ENCODE measurements at places on chromosomes 12 and 14.

- DNase-seq = no peak
Measured at GRCh38 chr14:24286996-24287395, 12.6 kb downstream of the DHRS1 start.

DNA sequence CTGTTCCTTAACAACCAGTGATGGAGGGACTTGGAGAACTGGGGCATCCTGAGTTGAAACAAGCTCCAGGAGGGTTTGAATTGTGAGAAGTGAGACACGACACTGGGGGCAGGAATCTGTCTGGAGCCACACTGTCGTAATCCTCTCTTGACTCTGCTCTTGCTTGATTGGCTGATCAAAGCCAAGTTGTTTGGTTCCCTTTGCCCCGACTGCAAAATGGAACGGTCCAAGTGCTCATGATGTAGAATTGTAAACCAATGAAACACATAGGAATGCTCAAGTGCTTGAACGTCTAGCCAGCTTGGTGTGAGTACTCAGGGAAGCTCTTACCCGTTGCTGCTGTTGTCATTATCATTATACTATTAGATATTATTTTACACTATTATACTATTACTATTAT lies 98.1 kb downstream of the TMEM132C start:
- no peak for DNase-seq

DNA sequence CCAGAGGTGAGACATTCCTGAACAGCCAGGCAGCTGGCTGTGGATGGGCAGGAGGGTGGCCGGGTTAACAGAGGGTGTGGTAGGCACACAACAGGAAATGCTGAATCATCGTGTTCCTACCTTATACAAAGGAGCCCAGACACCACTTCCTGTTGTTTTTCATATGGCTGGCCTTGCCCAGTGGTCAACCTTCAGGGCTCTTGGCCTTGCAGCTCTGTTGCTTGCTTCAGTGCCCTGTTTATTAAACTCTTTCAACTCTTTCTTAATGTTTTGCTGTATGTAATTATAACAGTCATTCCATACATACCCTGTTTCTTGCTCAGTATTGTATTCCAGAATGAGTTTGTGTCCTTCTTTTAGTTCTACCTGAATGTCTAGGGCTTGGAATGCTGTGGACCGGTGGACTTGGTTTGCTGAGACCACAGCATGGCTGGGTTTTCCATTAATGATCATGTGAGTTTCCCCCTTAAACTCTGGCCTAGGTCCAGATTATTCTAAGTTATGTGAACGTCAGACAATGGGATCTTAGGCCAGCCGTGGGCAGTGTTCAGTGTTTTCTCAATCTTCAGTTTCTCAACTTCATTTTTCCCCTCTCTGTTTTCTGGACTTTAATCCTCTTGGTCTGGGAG lies 11.9 kb downstream of the CFAP54 start:
- no peak for DNase-seq

- no peak for DNase-seq
Measured at GRCh38 chr14:34347683-34348082, 114.4 kb downstream of the SPTSSA start.

DNA sequence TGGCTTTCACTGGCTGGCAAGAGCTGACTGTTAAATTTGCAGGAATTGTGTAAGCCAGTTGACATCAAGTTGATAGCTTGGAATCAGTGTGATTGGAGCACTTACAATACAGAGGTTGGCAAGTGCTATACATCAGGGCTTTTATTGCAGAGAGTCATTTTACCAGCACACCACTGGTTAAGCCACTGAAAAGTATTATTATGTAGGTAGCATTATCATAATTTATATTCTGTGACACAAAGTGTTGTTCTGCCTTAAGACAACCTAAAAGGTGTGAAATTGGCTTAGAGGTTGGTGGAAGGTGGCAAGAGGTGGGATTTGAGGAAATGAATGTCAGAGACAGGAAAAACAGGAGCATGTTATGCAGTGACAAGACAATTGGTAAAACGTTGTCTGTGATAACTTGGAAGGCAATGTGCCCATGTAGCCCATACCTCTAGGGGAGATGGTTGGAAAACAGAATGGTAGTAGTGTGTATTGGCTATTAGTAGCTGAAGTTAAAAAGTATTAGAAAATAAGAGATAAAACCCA lies 172.9 kb upstream of the PRICKLE1 start:
- DNase-seq = no peak

- no peak for DNase-seq
Measured at GRCh38 chr12:27003421-27004381, 10.5 kb downstream of the TM7SF3 start.

DNA sequence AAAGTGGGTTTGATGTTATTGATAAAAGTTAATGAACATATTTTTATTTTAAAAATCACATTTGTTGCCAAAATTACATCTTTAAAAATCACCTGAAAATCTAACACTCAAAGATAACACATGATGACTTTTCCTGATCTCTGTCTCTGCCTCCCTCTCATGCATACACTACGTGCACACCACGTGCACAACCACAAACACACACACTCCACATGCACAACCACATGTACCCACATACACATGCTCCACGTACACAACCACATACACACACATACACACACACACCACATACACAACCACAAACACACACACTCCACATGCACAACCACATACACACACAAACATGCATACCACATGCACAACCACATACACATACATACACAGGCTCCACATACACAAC lies 61.8 kb upstream of the TMEM132C start:
- no peak for DNase-seq

DNA sequence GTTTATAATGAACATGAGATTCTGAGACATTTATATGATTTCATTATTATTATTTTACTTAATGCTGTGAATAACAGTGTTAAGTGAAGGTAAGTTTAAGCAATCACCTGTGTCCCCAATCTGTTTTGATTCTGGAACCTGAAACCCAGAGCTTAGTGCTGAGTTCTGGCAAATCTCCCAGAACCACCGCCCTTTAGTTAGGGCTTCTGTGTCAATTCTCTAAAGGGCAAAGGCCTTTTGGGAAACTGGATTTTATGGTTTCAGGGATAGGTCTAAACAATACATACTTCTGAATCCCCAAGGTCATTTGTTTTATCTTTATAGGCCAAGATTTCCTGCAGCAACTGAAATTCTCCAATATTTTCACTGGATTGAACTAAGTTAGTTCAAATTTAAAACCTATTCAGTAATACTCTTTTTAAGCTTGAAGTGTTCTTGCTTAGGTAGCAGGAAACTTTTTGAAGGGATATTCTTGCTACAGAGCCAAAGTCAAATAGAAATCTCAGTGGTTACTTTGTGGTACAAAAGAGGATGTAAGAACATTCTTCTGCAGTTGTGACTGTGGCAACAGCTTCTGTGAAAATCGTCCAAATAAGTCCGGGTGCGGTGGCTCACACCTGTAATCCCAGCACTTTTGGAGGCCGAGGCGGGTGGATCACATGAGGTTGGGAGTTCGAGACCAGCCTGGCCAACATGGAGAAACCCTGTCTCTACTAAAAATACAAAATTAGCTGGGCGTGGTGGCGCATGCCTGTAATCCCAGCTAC lies 10.0 kb upstream of the PKP2 start:
- no peak for DNase-seq

GRCh38 chr12:123995023-123995748 lies 22.2 kb downstream of the ZNF664 start:
- no peak for DNase-seq

Data from neuronal stem cell (in vitro differentiated cells).